Caudate nucleus (tissue), 63 donors: ENCODE measurements at places on chromosomes 13 and 19.

- no peak for DNase-seq
Observed at GRCh38 chr19:6963244-6963852, 57.9 kb downstream of the MBD3L2B start.

- no peak for DNase-seq
Observed at GRCh38 chr13:50651922-50652321, 191.6 kb downstream of the DLEU7 start.

GRCh38 chr19:29704562-29705558 is 10.2 kb downstream of the C19orf12 start:
- DNase-seq = no peak

DNA sequence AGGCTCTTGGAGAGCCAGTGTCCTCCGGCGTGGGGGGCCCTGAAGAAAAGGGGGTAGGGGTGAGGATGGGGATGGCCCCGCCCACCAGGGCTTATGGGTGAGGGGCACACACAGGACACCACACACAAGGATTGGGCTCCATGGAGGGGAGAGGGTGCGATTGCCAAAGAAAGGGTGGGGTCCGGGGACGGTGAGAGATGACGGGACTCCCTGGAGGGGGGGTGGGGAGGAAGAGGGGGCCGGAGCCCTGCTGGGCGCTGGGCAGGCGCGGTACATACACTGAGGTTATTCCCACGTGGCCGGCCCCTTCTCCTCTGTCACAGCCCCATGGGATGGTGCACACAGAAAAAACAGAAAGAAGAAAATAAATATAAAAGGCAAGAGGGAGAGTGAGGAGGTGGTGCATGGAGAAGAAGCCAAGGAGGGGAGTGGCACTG is 60.1 kb downstream of the IER2 start:
- DNase-seq = no peak

DNA sequence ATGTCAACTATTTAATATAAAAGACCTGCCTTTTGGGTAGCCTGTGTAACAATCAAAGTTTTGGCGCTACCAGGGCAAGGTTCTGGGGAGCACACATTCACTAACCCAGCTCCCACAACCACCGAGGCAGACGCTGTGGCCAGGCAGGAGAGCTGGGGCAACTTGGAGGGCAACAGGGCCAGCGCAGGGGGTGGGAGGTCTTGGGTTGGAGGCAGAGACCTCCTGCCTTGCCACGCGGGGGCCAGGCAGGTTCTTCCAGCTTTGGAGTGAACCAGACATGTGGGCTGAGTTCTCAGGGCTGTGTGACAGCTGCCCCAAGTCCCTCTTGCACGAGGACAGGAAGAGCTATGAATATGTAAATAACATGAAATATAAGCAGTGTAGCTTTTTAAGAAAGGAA is 30.3 kb upstream of the MCF2L start:
- DNase-seq = no peak

DNA sequence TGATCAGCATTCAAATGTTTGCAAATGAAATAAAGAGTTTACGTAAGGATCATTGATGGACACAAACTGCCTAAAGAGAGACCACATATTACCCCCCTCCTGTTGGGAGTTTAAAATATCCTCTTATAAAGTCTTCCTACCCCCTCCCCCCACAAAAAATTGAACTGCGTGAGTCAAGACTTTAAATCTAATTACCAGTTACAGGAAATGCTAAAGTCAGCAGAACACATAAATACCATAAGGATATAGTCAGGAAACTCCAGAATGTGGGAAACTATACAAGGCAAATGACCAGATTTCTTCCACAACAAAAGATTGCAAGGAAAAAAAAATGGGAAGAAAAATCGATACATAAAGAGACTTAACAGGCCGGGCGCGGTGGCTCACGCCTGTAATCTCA is 44.4 kb upstream of the FARP1 start:
- DNase-seq = no peak
